ENCODE measurements at places on chromosomes 1 and 21.

DNA sequence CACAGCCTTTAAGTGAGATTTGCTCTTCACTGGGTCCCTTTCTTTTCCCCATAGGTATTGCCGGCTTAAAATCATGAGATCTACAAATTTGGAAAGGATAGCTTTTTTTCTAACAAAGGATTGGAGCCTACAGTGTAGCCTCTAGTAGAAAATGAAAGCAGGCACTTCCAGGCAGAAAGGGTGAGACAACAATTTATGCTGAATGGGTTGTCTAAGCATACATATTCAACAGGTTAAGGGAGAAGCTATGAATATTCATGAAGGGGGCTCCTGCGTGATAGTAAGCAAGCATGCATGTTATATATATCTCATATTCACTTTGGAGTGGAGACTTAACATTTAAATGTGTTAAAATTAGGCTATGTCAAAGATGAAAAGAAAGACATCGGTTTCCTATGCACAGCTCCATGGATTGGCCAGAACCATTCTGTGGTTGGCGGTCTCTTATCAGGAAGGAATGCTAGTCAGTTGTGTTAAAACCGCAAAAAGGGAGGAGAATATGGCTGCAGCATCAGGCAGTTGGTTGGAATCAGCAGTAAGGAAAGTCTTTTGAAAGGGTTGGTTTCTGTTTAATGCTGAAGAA lies 66.0 kb downstream of the VCAM1 start:
- no peak for DNase-seq

GRCh38 chr1:82646336-82646735 lies 845.6 kb downstream of the ADGRL2 start:
- DNase-seq: no peak

DNA sequence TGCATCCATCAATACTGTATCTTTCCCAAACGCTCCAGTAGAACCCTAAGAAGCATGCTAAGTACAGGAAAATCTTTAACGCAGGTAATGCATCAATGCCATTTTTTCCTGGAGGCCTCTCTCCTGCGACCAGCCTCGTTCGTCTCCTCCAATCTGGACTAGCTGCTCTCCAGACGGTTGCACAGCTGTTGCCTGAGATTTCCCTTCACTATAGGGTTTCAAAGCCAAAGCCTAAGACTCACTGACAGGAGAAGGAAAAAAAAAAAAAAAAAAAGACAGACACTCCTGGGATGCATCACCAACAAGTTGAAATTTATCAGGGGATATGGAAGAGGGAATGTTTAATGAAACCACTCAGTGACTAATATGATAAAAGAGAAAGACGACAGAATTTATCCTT lies 93.0 kb downstream of the APP start:
- DNase-seq: no peak

DNA sequence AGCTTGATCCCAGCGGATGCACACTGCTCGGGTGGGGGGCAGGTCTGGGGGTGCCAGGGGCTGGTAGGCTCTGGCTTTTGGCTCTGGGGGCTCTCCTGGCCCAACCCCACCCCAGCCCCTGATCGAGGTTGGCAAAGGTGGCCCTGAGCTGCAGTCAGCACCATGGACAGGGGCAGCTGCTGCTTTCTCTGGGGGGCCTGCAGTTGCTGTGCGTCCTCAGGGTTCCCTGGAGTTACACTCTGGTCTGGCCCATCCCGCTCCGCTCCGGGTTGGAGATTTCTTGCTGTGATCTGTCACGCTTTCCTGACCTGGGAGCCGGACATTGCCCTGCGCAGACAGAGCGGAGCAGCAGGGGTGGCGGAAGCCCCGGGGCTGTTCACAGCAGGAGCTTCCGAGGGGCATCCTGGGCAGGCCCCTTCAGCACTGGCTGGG lies 8.0 kb upstream of the PLCH2 start:
- DNase-seq: peak; percentile 76

- DNase-seq: no peak
Observed at GRCh38 chr1:22533244-22533895, 29.9 kb upstream of the EPHA8 start.

- DNase-seq: no peak
Observed at GRCh38 chr1:70327306-70328076, 27.0 kb downstream of the ANKRD13C start.

DNA sequence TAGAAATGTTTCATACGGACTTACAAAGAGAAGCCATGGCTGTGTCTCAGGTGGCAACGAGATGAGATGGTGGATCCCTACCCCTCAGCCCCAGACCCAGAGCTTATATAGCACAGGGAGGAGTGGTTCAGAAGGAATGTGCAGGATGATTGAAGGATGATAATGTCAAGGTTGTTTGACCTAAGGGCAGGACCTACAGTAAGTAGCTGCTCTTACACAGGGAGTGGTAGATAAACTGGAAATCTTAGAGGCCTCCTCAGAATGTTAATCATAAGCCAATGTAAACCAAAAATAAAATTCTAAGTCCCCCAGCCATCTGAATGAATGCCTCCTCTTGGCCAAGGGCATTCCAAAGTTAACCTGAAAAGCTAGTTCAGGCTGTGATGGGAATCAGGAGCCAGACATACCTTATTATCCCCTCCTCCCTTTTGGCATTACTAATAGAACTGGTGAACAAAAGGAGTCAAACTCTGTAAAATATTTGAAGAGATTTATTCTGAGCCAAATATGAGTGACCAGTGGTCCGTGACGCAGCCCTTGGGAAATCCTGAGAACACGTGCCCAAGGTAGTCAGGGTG lies 45.8 kb upstream of the PDE9A start:
- DNase-seq: no peak

All from activated naive CD8-positive, alpha-beta T cell treated with anti-CD3 and anti-CD28 coated beads, Interleukin-2, amount 10 ng/mL, durations not matched to agents 7 days and 5 days (primary cell).